ENCODE measurements at places on chromosomes 5 and 9. TPM values are rescaled to one million over a fixed set of nuclear protein-coding genes. Genes with fewer than 3 reads are reported as not detected.

Gene SARDH
- 4.9 TPM for total RNA-seq

DNA sequence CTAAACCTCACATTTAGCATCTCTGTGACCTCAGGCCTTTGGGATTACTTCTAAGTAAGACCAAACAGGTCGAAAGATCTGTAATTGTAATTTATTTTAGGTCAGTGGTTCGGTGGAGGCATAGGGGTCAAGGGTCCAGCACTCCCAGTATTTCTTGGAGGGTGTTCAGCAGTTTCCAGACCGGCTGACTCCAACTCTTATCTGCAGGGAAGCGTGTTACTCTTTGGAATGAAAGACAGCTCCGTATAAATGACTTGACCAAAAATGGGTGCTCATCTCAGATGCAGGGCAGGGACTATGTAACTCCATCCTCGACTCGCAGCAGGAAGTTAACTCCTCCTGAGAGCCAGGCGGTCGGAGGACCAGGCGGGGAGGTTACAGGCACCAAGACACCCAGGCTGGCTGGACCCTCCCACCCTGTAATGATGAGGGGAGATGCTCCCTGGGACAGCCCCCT, 620 bp upstream of the VPS13A start:
- no peak for DNase-seq

GRCh38 chr5:127068493-127069214, 4.6 kb downstream of the C5orf63 start:
- DNase-seq, result no peak

GRCh38 chr9:19375538-19375937, 4.5 kb downstream of the RPS6 start:
- no peak for DNase-seq

All from urinary bladder (tissue), 4 donors.